Stimulated activated CD8-positive, alpha-beta memory T cell treated with anti-CD3 and anti-CD28 coated beads, Interleukin-4, amount 100 ng/mL, for 1 hour (primary cell): ENCODE measurements at places on chromosomes 7 and 10.
A peak's percentile ranks its signal among the peaks of the same experiment; 100 is the strongest.

DNA sequence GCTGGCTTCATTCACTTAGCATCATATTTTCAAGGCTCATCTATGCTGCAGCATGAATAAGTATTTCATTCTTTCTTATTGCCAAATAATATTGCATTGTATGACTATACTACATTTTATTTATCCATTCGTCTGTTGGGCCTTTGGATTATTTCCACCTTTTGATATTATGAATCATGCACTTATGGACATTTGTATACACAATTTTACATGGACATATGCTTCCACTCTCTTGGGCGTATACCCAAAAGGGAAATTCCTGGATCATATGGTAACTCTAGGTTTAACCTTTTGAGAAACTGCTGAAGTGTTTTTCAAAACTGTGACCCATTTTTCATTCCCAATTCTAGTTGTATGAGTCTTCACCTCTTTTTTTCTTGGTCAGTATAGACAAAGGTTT is 80.3 kb upstream of the GNAI1 start:
- no peak for DNase-seq

- no peak for DNase-seq
These were observed 10.4 kb downstream of the RAPGEF5 start for GRCh38 chr7:22346383-22347107.

- DNase-seq: no peak
These were observed 68.6 kb upstream of the GDF10 start for GRCh38 chr10:47231414-47231813.

DNA sequence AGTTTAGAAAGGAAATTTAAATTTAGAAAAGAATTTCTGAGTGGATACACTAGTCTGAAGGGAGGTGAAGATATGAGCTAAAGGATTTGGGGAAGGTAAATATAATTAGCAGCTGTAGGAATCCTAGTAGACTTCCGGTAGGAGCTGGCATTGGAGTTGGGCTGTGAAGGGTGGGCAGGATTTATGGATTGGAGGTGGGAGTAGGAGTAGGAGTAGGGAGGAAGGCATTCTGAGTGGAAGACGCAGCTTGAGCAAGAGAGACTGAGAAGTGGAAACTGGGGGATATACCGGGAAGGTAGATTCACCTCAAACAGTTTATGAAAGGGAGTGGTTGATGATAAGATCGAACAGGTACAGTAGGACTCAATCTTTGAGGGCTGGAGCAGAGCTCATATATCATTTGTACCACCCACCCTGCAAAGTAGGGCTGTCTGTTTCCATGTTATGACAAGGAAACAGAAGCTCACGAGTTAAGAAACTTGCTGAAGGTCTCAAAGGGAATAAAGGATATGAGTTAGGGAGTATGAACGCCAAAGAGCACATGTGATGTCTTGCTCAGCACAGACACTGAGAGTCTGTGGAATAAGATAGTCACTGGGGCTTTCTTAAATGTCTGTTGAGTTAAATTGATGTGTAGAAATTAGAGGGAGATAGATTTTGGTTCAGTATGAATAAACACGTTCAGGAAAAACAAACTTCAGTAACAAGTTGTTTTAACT is 81.6 kb downstream of the RPS24 start:
- no peak for DNase-seq

- DNase-seq: no peak
These were observed 30.0 kb downstream of the DUSP5 start for GRCh38 chr10:110527731-110528171.

DNA sequence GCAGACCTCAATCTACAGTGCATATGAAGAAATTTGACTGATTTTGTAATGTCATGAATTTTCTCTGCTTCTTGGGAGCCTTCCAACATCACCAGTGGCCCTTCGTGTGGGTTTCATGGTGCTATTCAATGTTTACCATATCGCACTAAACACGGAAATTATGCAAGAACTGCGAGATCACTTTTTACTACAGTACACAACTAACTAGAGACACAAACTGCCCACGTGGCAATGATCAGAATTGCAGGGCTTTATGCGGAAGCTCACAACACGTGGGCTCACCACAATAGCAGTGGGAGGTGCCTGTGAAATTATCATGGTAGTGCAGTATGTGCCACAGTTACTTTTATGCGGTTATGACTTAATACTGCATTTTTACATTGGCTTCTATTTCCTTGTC is 449.7 kb upstream of the KLF6 start:
- no peak for DNase-seq

- DNase-seq: no peak
These were observed 153.7 kb downstream of the CACNA2D1 start for GRCh38 chr7:82289889-82290288.

- no peak for DNase-seq
These were observed 20.2 kb upstream of the INSIG1 start for GRCh38 chr7:155277385-155277994.

DNA sequence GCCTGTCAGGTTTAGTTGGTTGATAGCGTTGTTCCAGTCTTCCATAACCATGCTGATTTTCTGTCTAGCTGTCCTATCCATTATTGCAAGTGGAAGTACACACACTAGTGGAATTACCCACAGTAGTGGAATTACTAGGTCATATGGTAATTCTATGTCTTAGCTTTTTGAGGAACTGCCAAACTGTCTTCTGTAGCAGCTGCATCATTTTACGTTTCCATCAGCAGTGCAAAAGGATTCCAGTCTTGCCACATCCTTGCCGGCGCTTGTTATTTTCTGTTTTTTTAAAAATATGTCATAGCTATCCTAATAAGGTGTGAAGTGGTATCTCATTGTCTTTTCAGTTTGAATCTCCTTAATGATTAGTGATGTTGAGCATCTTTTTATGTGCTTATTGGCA is 17.2 kb upstream of the RHBDD2 start:
- no peak for DNase-seq

- DNase-seq: no peak
These were observed 4.8 kb upstream of the MKLN1 start for GRCh38 chr7:131322861-131323260.

DNA sequence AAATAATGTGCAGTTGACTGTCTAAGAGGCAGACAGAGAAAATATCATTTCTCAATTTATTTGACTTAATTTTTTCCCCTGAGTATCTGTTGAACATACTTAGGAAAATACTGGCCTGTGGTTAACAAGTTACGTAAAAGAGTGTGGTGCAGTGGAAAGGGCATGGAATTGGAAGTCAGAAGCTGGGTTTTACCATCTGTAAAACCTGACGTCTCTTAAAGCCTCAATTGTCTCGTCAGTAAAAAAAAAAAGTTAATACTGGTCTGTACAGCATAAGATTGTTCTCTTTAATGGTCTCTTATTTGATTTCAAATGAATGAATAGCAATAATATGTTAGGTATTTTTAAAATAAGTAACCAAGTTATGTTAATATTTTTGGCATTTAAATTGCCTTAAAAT is 67.8 kb downstream of the PHTF2 start:
- no peak for DNase-seq

DNA sequence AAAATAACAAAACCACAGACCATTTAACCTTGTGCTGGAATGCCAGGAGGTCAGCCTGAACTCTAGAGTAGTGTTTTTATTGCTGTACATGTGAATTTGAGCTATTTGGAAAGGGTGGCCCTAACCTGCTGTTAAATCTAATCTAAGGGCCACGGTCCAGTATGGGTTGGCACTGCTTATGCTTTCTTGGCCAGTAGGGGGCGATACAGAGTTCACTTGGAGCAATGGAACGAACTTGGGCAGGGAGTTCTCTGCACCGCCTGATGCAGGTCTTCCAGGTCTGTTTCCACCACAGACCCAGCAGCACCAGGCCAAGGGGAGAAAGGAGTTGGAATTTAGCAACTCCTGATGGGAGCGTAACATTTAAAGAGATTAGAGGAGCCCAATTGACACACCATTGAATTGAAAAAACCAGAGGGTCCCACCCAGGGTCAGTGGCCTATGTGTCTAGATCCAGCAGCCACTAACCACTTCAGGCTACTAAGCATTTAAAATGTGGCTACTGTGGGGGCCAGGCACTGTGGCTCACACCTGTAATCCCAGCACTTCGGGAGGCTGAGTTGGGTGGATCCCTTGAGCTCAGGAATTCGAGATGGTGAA is 75.7 kb upstream of the EFCAB10 start:
- peak; percentile 42 for DNase-seq

DNA sequence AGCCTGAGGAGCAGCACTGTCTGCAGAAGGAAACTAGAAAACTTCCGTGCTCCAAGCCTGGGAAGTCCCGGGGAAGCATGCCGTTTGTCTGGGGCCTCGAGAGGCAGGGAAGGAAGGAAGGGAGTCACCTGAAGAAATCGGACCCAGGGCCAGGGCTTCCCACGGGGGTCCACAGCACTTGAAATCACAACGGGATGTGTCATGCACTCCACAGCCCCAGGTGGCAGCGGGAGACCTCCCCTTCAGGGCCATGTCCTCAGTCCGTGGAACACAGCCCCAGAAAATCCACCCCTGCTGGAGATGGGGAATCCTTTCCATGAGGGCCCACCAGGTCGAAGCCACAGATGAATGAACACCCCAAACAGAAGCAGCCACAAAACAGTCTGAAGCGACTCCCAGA is 239.5 kb downstream of the MGMT start:
- no peak for DNase-seq

GRCh38 chr10:61179771-61180170 is 235.8 kb upstream of the RHOBTB1 start:
- no peak for DNase-seq

- no peak for DNase-seq
These were observed 35.3 kb downstream of the NAMPT start for GRCh38 chr7:106249488-106249887.

- no peak for DNase-seq
These were observed 101.7 kb downstream of the HOXA1 start for GRCh38 chr7:26993816-26994810.

- no peak for DNase-seq
These were observed 37.0 kb downstream of the KCNMA1 start for GRCh38 chr10:77600640-77601039.

DNA sequence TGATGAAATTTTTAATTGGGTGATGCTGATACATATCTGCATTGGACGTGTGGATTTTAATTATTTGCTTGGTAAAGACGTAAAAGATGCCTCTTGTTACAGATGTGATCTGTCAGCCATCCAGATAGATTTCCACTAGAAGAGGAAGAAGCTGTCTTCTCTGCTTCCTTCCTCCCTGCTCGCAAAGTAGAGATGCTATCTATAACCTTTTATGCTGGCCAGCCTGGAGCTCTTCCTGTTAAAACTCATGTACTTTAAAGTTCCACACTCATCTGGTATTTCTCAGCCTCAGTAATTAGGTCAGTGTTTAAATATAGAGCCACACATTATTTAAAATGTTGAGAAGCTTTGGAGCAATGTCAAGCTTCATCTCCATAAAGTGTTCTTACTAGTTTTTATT is 51.2 kb upstream of the TMEM229A start:
- no peak for DNase-seq

- DNase-seq: no peak
These were observed 10.3 kb downstream of the TMEM106B start for GRCh38 chr7:12221414-12221813.

DNA sequence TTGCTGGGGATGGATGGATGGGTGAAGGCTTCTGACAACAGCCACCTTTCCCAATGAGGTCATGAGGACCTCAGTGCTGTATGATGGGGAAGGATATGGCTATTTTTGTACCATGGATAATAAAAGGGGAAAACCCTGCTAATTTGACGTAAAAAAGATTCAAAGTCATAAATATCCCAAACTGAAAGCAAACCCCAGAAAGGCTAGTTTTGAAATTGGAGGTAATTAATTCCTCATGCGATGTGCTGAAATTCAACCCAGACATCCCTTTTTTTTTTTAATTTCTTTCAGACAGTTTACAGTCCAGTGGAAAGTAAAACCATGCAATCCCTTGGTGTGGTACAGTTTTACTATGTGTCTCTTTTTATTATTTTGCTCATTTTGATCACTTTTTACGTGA is 254.5 kb upstream of the BMPER start:
- no peak for DNase-seq

DNA sequence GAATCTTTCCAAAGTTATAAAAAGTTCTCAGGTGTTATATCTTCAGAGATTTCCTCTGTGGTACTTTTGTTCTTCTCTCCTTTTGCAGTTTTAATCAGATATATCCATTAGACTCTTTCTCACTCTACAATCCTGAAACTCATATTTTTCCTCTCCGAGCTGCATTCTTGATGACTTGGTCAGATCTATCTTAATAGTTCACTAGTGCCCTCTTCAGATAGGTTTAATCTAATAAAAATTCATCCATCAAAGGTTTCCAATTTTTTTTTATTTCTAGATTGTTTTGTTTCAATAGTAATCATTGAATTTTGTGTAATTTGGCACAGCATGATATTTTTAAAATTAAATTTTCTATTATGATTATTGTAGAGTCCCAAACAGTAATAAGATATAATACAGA is 21.8 kb upstream of the DGKB start:
- no peak for DNase-seq

GRCh38 chr7:137169282-137169698 is 174.2 kb downstream of the PTN start:
- no peak for DNase-seq

GRCh38 chr10:67935223-67935622 is 50.8 kb downstream of the SIRT1 start:
- no peak for DNase-seq
